ENCODE measurements at places on chromosomes 6 and 20.

- no peak for DNase-seq
Observed at GRCh38 chr6:152736687-152737273, 13.8 kb upstream of the VIP start.

- DNase-seq: no peak
Observed at GRCh38 chr20:57675773-57676172, 34.0 kb downstream of the PMEPA1 start.

DNA sequence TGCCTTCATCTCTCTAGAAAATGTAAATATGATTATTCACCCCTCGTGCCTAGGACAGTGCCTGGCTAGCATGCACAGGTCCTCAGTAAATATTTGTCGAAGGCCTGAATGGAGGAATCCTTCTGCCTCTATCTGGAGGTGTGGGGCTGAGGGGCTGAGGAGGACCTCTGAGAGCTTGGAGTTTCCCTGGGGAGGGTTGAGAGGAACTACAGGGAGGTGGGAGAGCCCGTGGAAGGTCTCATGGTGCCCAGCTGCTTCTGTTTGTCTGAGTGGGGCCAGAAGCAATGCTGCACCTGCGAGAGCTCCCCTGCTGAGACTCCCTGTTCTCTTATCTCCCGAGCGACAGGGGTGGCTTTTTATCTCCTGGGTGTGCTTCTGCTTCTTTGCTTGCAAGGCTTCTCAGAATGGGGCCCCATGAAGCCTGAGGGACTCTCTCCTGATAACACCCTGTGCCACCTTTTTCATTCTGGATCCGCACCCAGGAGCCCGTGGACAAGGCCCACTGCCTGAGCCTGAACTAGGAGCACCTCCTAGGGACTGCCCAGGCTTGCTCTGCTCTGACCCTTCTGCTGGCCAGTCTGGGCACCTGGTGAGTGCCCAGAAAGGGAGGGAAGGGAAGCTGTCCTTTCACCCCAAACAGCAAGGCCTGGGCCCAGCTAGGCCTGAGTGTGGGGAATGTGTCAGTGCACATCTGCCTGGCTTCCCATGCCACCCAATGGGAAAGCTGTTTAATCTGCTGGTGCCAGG lies 2.4 kb downstream of the SLC29A1 start:
- DNase-seq: no peak

- DNase-seq: no peak
Observed at GRCh38 chr20:52405986-52406385, 214.4 kb upstream of the ZFP64 start.

DNA sequence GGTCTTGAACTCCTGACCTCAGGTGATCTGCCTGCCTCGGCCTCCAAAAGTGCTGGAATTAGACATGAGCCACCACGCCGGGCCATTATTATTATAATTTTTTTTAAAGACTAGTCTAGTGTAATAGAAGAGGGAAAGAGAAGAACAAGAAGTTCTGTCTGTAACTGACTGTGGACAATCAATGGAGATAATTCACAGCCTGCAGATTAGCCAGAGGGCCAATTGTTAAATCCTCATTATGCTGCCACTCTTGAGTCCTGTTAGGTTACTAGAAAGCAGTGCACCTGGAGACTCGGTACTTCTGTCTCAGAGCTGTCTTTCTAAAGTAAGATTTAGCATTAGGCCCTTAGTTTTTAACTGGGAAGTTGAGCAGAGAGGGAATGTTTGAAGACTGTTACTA lies 37.5 kb downstream of the CARMIL1 start:
- no peak for DNase-seq

DNA sequence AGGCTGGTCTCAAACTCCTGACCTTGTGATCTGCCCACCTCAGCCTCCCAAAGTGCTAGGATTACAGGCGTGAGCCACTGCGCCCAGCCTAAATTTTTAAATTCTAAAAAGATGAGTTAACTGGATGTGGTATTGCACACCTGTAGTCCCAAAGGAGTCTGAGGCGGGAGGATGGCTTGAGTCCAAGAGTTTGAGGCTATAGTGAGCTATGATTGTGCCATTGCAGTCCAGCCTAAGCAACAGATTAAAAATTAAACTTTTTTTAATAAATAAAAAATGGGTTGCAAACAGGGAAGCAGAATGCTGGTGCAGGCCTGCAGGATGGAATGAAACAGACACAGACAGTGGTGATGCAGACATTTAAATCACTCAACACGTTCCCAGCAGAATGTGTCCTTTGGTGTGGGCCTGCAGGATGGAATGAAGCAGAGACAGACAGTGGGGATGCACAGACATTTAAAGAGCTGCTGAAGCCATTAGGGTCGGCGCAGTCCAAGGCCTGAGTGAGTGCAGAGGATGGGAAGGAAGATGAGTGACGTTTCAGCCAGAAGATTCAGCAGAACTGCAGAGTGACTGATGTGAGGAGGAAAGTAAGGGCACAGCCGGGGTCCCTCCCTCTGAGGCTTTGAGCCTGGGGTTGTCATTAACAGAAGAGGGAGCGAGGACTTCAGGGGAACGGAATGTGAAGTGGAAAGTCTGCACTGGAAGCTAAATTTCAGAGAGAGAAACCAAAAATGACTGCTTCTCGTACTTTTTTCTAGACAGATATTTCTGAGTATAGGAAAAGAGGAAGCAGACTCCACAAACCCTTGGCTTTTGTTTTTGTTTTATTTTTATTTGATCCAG lies 117.5 kb downstream of the RIN2 start:
- no peak for DNase-seq

DNA sequence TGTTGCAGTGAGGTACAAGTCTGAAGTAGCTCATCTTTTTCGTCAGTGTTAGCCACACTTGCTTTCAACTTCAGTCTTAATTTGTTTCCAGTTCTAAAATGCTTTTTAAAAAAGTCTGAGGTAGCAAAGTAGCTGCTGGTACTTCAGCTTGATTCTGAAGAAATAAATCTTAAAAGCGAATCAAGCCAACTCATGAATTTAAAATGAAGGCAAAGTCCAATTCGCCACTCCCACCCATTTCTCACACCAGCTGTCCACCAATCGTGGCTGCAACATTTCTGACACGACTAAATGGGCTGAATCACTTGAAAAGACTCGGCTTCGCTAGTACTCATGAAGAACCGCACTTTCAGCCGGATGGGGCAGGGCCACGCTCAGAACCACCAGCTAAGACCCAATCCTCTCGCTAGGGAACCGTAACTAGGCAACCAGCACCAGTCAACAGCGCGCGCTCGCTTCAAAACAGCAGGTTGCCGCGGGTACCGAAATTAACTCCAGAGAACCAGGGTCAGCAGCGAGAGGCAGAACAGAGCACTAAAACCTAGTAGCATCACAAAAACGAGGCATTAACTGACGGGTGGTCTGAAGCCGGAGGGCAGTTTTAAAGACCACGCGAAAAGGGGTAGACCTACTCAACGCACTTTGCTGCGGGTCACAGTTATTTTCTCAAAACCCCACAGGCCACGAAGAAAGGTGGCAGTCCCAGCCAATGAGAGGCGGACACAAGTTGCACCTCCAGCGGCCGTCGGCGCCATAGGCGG lies 900 bp downstream of the BCLAF1 start:
- peak; percentile 84 for DNase-seq

DNA sequence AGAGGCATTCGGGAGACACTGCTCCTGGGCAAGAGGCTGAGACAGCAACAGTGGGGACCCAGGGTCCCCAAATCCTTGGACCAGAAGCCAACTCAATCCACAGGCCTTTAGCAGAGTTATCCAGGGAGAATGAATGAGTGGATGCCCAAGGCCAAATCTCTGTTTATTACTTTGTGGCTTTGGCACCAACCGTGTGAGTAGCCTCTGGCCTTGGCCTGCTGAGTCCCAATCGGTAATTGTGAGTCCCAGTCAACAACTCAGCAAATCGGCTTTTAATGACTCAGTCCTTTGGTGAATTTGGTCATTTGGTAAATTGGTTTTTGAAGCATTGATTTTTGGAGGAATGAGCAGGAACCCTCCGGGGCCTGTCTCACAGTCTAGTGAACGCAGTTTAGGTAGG lies 29.1 kb upstream of the ECI2 start:
- no peak for DNase-seq

GRCh38 chr6:73073238-73073637 lies 152.1 kb downstream of the KHDC1L start:
- no peak for DNase-seq

DNA sequence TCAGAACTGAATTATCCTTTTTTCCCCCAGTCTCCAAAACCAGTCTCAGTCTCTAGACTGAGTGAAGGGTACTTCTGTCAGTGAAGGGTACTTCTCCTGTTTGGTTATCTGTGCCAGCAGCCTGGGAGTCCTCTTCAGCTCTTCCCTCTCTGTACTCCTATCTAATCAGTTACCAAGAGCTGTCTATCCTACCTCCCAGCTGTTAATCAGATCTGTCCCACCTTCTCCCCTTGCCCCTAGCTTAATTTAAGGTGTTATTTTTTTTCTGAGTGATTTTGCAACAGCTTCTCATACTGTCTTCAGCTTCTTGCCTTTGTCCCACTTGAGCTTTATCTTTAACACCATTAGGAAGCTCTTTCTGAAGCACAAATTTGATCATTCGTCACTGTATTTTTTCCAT lies 491.9 kb upstream of the SOX4 start:
- no peak for DNase-seq

DNA sequence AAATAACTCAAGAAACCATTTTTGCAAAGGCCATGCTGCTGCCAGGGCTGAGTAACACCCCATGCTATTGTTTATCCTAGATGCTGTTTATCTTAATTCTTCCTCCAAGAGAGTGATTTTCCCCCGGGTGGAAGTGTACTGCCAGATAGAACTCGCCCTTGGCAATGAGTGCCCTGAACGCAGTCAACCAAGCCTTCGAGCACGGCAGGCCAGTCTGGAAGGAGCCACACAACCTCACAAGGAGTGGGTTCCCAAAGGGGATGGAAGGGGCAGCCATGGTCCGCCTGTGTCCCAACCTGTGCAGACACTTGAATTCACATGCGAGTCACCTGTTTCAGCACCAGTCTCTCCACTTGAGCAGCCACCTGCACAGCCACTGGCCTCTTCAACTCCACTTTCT lies 31.9 kb downstream of the PNPLA1 start:
- DNase-seq: no peak

DNA sequence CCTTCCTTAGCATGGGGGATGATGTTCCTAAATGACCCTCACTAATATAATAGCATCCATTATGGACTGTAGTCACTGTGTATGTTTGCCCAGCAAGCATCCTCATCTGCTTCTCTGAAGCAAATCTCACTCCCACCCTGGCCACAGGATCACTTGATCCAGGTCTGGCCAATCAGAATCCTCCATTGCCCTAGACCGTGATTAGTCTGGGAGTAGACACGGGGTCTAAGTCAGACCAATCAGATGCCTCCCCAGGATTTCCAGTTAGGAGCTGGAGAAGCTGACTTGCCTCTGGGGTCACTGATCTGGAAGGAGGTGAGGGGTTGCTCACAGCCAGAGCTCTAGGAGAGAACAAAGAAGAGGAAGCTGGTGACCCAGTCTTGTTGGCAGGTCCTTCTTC lies 153.9 kb downstream of the DHX35 start:
- DNase-seq: no peak

DNA sequence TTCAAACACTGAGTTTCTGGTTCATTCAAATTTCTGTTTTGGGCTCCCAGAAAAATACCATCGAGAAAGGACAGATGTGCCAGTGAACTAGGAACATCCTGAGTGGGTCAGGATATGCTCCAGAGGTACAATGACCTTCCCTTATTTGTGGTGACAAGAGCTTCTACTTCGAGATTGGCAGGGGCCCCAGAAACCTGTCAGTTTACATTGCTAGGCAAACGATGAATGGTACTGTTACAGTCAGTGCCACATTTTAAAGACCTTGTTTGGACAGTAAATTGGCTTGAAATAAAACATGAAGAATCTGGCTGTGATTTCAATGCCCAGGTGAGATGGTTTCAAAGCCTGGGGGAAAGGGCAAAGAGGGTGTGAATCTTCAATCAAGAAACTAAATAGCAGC lies 454.5 kb upstream of the ID4 start:
- no peak for DNase-seq

- no peak for DNase-seq
Observed at GRCh38 chr6:7108964-7109836, 1.4 kb downstream of the RREB1 start.

DNA sequence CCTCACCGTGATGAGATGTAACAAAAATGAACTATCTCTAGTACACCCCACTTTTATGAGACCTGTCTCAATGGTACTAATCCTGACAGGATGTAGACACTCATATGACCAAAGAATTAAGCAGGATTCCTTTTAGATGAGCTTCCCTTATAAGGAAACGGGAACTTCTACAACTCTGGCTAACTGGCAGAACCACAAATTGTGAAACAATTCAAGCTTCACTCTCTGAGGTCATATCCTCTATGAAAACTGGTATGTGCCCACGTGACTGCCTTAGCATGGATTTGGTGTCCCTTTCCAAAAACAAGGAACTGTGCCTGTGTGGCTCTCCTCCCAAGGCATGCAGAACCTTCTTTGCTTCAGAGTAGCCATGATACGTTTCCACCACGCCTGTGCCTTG lies 14.1 kb upstream of the CPNE5 start:
- no peak for DNase-seq

DNA sequence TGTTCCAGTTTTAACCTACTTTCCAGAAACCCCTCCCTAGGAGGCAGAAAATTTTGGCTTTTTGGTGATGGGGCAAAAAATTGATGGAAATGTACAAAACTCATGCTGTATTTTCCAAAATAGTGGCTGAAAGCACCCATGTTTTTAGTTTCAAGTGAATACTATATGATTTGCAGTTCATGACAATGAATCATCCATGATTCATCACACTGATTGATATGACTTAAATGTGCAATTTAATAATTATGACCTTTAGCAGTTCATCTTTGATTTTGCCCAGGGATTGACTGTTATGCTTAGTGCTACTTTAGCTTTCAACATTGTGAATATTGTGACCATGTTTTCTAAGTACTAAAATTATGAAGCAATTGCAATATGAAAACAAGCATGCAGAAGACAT lies 478.7 kb downstream of the HTR1B start:
- no peak for DNase-seq

- no peak for DNase-seq
Observed at GRCh38 chr6:98838032-98838431, 3.7 kb downstream of the POU3F2 start.

DNA sequence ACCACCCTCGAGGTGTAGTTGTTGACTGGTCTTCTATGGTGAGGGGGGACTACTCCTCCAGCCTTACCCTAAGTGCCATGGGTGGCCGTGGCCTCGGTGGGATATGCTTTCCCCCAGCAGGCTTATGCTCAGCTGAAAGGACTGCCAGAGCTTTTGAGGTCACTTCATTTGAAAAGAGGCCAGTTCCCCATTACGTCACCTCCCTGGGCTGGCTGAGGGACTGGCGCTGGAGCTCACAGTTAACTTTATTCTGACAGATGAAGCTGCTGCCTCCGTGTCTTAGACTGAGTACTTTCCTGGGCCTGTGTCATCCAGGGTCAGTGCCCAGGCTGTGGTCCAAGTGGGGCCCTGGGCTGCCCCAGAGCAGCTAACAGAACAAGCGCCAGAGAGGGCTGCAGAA lies 42.8 kb upstream of the PCMTD2 start:
- DNase-seq: no peak

- DNase-seq: no peak
Observed at GRCh38 chr6:79188885-79189480, 45.5 kb downstream of the HMGN3 start.
